ENCODE measurements at places on chromosomes 11 and 22.

GRCh38 chr11:99325847-99326246 is 305.1 kb downstream of the CNTN5 start:
- DNase-seq, result no peak

- no peak for DNase-seq
Observed at GRCh38 chr11:119795231-119795630, 66.2 kb upstream of the NECTIN1 start.

DNA sequence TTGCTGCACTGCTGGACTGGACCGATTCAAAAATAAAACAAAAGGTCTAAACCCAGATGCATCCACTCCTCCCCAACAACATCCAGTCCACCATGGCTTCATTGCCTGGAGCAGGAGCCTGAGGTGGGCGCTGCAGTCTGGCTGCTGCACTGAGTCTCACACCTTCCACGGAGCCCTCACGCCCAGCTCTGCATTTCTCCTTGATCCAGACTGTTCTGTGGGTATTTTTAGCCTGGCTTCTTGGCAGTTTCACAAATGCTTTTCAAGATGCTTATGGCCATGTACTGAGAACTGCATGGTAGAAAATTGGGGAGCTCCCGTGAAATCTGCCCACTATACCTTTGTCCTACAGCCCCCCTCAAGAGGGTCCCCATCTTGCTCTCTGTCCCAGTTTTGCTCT is 53.3 kb upstream of the JAM3 start:
- no peak for DNase-seq

GRCh38 chr22:33519071-33519973 is 401.0 kb downstream of the LARGE1 start:
- DNase-seq, result peak; percentile 2

- DNase-seq, result no peak
Observed at GRCh38 chr11:44443836-44444769, 121.4 kb upstream of the CD82 start.

- DNase-seq, result no peak
Observed at GRCh38 chr11:17722000-17722643, 2.8 kb downstream of the MYOD1 start.

GRCh38 chr11:45565446-45565988 is 99.9 kb downstream of the CHST1 start:
- no peak for DNase-seq

- no peak for DNase-seq
Observed at GRCh38 chr11:96523656-96524055, 133.8 kb downstream of the JRKL start.
